NCI-H1105 treated with DMSO at 0.1 percent for 48 hours (cell line): ENCODE measurements at places on chromosomes 7 and 10.

DNA sequence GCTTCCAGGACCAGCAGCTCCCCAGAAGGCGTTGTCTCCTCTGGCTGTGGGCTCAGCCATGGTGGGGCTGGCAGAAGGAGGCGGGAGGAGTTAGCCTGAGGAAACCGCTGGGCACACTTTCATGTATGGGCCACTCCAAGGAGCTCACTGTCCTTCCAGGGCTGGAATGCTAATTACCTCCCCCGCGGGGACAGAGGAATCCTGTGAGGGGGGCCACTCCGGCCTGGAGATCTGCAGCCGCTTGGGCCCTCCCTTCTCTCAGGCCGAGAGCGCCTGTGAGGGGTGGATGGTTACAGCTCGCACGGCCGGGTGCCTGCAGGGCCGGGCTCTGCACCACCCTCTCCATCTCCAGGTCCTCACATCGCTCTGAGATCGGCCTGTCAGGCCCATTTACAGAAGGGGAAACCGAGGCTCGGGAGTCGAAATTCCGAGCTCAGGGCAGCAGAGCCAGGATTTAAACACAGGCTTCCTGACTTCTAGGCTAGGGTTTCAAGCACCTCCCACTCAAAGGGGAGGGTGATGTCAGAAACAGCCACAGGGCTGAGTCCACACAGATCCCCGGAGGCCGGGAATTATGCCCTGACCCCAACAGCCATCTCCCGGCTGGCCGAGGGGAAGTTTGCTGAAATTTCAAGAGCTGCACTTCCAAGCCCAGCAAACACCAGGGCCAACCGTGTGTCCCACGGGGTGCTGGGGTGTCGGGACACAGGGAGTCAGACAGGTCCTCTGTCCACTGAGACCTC, 59.1 kb downstream of the PDGFA start:
- DNase-seq: no peak

- no peak for DNase-seq
Observed at GRCh38 chr7:47833211-47833610, 115.1 kb downstream of the PKD1L1 start.

DNA sequence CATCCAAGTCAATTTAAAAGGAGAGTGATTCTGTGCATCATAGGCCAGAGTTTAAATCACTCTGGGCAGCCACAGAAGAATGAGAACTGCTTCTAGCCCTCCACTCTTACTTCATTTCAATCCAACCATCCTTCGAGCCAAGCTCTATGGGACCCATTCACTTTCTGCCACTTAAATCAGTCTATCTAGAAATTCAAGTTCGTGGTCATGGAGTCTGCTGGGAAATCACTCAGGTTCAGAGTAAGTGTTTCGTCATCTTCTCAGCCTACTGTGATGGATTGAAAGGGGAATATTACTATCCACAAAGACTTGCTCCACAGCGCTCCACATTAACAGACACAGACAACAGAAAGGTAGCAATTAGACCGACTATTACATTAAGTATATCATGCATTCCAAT, 4.6 kb downstream of the DCLRE1C start:
- no peak for DNase-seq

DNA sequence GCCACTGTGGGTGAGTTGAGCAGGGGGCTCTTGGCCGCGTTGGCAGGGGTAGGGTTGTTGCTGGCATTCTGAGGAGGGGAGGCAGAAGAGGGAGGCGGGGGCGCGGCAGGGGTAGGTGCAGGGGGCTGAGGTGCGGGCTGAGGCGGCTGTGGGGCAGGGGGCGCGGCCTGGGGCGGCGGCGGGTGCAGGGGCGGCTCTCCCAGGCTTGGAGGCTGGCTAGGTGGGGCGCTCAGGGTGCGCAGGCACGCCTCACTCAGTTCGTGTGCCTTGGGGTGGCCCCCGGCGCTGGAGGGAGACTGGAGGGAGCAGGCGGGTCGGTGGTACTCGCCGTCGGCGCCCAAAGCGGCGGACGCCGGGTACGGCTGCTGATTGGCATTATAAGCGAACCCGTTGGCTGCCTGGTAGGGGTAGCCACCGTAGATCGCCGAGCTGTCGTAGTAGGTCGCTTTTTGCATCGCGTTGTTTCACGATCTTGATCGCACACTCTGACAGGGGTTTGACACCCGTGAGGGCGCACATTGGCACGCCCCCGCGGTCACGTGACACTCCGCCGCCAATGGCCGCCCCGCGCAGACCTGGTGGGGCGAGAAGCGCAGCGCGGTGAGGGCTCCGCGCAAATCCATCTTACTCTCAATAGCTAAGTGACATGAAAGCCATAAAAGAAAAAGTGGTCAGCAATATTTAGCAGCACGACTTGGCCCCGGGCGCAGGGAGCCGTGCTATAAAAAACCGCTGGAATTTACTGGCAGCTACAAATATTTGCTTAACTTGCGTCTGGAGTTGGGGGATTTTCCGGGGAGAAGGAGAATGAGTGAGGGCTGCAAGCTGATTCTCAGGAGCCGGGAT, 7.9 kb upstream of the HOXA2 start:
- DNase-seq: no peak

- DNase-seq: no peak
Observed at GRCh38 chr10:110556296-110556695, 11.2 kb upstream of the SMC3 start.

GRCh38 chr7:111763221-111763801, 201.0 kb upstream of the IMMP2L start:
- peak; percentile 69 for DNase-seq

- DNase-seq: no peak
Observed at GRCh38 chr10:31397852-31398251, 78.8 kb downstream of the ZEB1 start.

DNA sequence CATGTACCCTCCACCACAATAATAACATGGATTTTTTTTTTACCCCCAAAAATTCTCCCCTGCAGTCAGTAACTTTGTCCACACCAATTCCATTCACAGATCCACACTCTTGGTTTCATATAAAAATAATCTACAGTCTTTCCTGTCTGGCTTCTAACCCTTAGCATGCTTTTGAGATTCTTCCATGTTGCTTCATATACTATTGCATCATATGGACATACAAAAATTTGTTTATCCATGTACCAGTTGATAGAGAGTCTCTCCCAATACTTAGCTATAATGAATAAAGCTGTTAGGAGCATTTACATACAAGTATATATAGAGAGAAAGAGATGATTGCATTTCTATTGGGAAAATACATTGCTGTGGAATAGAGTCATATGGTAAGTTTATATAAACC, 575.0 kb downstream of the XPNPEP1 start:
- DNase-seq: no peak

GRCh38 chr10:131703941-131704340, 196.9 kb upstream of the PPP2R2D start:
- no peak for DNase-seq

GRCh38 chr7:84492098-84493034, 297.8 kb upstream of the SEMA3A start:
- no peak for DNase-seq

DNA sequence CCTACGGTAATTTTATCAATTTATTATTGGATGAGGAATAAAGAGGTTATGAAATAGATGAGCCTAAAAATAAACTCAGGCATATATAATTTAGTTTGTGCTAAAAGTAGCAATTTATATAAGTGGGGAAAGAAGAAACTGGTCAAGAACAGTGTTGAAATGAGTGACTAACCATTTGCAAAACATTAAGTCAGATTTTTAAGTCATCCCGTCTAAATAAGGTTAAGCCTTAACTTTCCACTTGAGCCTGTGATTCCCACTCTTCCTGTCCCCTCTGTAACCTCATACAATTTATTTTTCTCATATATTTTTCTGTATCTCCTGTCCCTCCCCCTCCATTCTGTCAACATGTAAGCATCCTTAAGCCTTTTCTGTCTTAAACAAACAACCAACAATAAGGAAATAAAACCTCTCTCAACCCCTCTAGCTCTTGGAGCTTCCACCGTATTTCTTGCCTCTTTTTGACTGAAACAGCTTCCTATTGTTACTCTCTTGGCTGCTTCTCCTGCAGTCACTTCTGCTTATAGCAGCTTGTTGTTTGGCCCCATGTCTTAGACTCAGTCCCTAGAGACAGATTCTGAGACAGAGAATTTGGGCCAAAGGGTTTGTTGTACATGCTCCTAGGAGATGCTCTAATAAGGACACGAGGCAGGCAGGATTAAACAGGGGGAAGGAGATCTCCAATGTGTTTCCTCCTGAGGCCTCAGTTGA, 109.7 kb downstream of the GNAI1 start:
- DNase-seq: no peak

DNA sequence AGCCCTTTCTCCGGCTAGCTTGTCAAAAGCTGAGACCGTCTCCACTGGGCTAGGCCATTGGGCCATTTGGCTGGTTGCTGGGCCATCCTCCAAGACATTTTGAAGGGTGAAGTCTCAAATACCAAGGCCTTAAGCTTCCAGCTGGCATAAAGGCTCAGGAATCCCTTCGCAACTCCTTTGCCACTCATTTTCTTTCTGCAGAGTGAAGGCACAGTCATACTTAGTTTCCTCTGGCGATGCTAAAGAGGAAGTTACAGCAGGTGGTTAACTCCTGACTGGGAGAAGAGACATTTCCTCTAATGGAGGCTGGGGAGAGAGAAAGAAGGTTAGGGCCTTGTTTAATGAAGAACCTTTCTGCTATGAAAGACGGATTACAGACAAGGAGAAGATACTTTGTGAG, 4.8 kb upstream of the REPIN1 start:
- no peak for DNase-seq

- DNase-seq: no peak
Observed at GRCh38 chr10:123751342-123752134, 85.4 kb downstream of the GPR26 start.

- DNase-seq: no peak
Observed at GRCh38 chr10:123042708-123043408, 34.1 kb downstream of the ACADSB start.

GRCh38 chr7:26614503-26614902, 249.9 kb downstream of the SKAP2 start:
- no peak for DNase-seq

GRCh38 chr10:127227663-127228062, 31.3 kb upstream of the INSYN2A start:
- no peak for DNase-seq

GRCh38 chr7:17371671-17372524, 73.4 kb downstream of the AHR start:
- no peak for DNase-seq

- DNase-seq: no peak
Observed at GRCh38 chr7:47349401-47349800, 232.5 kb downstream of the TNS3 start.

- no peak for DNase-seq
Observed at GRCh38 chr10:114315566-114316420, 76.7 kb downstream of the VWA2 start.

DNA sequence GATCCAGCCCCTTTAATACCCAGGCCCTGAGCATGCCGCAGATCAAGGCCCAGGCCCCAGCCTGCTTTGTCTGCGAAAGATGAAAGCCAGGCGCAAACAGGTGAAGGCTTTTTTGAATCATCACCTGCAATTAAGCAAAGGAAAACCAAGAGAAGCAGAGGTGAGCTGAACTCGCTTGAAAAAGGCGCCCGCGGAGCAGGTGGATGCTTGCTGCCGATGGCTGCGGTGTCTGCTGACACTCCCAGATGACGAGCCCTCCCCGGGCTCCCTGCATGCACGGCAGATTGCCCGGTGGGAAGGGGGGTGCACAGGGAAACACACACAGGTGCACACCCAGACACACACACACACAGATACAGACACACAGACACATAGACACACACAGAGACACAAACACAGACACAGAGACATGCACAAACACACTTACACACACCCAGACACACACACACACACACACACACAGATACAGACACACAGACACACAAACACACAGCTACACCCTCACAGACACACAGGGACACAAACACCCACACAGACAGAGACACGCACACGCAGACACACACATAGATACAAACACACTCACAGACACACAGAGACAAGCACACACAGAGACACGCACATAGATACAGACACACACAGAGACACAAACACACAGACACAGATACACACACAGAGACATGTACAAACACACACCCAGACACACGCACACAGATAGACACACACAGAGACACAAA, 142.6 kb upstream of the RNF32 start:
- DNase-seq: peak; percentile 88
